ENCODE measurements at places on chromosomes 5 and 9. TPM values are rescaled to one million over a fixed set of nuclear protein-coding genes. Genes with fewer than 3 reads are reported as not detected.

- no peak for DNase-seq
Measured at GRCh38 chr5:170334626-170335025, 37.0 kb upstream of the LCP2 start.

DNA sequence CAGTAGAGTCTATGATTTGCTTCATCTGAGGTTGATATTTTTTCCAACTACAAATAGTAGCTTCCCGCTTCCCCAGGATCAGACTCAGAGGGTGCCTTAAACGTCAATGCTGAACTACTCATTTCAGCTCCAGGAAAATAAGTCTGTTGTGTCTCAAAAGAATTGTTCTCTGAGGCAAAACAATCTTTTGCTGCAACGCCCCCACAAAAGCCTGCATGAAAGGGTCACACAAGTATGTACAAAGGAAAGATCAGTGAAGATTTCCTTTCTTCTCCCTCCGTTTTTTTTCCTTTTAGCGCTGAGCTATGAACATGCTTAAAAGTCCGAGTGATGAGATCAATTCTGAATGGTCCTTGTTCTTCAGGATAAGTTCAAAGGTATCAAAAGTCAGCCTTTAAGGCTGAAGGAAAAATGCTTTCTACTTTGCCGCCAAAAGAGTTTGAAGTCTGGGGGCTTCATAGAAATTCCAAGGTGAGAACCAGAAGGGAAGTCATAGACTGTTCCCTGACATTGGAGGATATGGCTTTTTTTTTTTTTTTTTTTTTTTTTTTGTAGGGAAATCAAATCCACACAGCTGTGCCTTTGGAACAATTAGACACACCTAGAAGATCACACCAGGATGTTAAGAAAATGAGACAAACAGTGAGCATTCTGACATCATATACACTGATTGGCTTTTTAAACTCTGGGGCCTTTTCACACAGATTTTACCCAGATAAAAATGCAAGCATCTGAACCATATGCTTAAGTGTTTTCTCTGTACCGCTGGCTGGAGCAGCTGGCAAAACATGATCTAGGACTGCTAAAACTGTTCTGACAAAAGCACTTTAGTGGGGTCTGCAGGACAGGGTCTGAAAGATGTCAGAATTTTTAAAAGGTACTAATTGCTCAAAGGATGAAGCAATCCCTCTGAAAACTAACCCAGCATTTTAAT lies 329.3 kb downstream of the ENC1 start:
- no peak for DNase-seq

DNA sequence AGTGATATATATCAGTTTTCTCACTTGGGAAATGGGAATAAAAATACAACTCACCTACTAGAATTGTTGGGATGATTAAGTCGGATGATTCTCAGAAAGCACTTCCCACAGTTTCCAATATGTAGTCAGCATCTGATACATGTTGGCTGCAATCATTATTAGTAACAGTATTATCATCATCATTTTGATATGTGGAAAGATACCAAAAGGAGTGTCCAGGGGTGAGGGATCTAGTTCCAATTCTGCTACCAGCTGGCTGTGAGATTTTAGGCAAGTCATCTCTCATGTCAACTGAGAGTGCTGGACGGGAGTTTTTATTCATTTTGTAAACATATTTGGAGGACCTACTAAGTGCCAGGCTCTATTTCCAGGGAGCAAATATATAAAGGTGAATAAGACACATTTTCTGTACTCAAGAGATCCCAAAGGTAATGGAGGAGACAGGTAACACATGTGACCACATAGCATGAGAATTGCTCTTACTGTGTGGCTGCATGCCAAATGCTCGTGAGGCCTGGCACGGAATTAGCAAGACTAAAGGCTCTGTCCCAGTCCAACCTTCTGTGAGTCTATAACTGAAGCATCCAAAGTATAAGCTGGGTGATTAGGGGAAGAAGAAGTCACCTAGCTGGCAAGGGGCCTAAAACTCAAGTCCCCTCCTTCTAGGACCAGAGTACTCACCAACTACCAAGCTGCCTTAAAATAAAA lies 83.0 kb downstream of the GRIA1 start:
- no peak for DNase-seq

PCDHAC2 gene
- 0.57 TPM for total RNA-seq

DNA sequence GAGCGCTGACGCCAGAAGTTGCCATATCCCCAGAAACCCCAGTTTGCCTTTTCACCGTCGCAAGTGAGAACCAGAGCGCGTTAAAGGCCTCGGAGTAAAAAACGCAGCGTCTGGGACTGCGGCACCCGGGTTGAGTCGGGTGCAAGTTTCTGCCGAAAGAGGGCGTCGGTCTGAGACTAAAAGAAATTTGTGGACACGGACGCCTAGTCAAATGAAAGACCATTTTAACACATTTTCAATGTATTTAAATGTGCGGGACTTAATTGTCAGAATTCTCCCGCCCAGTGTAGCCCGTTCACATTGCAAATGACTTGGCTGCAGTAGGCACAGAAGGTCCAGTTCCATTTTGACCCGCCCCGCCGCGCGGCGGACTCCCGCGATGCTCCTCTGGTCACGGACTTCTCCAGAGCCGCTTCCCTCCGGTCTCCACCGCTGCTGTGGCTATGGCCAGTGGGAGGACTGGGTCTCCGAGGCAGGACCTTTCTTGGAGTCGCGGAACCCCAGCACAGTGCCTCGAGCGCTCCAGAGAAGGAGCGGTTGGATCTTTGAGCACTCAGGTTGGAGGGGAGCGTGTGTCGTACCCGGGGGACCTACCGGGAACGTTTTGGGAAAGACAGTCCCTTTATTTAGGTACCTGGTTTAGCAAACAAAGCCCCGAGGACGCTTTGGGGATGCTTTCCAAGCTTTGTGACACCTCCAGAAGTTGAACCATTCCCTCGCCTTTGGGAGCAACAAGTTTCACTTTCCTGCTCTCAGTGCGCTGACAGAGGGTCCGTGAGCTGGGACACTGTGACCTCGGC lies 1.2 kb upstream of the NPR3 start:
- peak; percentile 88 for DNase-seq

DNA sequence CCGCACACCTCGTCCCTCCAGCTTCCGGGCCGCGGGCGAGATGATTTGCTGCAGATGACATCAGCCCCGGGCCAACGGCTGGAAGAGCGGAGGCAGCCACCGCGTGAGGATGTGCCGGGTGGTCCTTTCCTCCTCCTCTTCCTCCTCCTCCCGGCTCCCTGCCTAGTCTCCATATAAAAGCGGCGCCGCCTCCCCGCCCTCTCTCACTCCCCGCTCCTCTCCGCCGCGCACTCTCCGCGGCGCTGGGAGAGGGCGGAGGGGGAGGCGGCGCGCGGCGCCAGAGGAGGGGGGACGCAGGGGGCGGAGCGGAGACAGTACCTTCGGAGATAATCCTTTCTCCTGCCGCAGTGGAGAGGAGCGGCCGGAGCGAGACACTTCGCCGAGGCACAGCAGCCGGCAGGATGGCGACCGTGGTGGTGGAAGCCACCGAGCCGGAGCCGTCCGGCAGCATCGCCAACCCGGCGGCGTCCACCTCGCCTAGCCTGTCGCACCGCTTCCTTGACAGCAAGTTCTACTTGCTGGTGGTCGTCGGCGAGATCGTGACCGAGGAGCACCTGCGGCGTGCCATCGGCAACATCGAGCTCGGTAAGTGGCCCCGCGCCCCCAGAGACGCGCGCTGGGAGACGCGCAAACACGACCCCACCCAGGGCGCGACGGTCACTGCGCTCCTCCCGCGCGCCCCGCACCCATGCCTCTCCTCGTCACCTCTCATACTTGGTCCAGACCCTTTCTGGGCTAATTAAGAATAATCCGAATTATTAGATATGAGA lies at the start of gene MAP1B:
MAP1B (plus strand) TSS at position 345 of the 770 bp plus-strand sequence; CDS start at position 402, 57 bp downstream.
- DNase-seq: peak; percentile 88

GRCh38 chr9:93910598-93910997 lies 44.6 kb downstream of the BARX1 start:
- no peak for DNase-seq

GRCh38 chr5:95935553-95936100 lies 26.0 kb downstream of the ELL2 start:
- DNase-seq: no peak

GRCh38 chr9:121169094-121169601 lies 32.5 kb downstream of the RAB14 start:
- DNase-seq: peak; percentile 53

TAL2 gene
- not detected for total RNA-seq

DNA sequence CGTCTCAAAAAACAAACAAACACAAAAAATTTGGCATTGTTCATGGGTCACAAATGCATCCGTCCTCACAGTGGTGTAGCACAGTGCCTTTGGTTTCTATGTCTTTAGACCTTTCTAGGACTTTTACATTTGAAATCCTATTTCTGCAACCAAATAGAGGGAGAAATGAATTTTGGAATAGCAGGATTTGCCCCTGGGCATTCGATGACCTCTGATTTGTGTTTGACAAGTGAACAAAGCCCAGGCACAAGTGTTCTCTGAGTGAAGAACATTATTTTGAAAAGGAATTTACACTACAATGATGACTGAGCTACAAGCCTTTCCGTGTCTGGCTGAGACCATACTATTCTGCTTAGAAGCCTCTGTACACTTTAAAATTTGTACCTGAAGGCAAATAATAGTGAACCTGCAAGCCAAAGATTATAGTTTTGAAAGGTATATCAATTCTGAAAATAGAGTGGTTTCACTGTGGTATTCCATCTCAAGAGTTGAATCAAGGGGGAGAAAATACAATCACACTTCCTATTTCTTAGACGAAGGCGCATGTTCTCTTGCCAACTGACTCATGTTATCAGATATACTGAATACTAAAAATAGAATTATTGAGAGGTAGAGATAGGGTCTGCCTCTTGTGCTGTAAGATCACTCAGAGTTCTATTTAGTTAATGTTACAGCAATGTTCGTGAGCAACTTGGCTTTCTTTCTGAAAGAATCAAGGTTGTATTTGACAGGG lies 297.6 kb downstream of the KDM4C start:
- DNase-seq: no peak

DNA sequence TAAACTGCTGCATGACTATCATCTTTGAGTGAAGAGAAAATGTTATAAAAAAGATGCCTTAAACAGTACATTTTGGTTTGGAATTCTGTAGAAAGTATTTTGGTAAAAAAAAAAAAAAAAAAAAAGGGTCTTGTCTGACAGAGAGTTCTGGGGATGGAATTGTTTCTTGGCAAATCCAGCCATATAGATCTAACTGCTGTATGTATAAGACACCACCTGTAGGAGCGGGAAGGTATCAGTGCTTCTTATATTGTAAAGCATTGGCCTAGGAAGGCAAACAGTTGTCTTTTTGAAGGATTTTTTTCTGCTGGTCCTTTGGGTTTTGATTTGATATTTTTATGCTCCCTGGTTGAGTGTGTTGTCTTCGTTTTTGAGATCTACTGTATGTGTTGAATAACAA lies 2.8 kb downstream of the PURA start:
- DNase-seq: no peak

SECISBP2 gene
- 16.2 TPM for total RNA-seq

NR2F1-AS1 gene
- 13.2 TPM for total RNA-seq

GRCh38 chr5:32018476-32019436 lies 155.4 kb downstream of the GOLPH3 start:
- no peak for DNase-seq

GABRG2 gene
- not detected for total RNA-seq

LRRC19 gene
- total RNA-seq: not detected

GRCh38 chr9:85425153-85425611 lies 316.6 kb downstream of the AGTPBP1 start:
- peak; percentile 73 for DNase-seq

GRCh38 chr9:114709636-114710035 lies 27.6 kb upstream of the TEX48 start:
- no peak for DNase-seq

DNA sequence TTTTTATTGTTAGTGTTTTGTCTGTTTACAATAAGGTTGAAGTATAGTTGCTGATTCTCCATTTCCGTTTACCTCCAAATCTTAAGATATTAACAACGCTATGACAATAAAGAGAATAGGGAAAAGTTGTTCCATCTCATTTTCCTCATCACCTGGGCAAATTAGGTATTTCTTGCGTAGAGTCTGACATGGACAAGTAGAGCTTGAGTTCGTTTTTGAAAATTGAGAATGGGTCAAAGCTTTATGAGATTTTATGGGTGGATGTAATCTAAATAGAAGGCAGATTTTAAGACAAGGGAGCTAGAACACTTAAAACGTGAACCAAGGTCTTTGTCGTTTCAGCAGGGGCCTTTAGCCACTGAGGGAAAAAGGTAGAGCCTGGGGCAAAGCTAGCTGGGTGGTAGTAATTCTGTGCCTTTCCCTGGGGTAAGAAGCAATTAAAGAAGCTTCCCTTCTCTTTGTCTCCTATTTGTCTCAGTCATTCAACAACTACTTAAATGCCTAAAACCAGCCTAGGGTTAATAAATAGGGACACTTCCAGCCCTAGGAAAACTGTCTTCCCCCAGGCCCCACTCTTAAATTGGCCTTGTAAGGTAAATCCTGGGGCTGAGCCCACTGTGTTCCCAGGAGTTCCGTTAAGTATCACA lies 551 bp upstream of the CAAP1 start:
- no peak for DNase-seq

DNA sequence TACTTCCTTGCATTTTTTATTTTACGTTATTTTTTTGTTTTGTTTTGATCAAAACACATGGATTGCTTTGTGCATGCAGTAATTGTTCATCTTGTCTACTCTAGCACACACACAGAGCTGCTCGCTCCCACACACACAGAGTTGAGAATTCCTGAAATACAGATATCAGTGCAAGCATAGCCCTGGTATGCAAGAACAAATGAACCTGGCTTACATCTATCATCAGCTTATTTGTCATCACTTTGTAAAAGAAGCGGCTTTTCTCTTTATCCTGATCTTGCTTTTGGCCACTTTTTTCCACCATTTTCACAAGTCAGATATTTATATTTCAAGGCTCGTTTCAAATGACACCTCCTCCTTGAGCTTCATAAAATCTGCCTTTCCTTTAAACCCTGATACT lies 1435.7 kb downstream of the MAT2B start:
- DNase-seq: no peak

FAM221B gene
- total RNA-seq: not detected

CCDC171 gene
- total RNA-seq: 3.2 TPM

DNA sequence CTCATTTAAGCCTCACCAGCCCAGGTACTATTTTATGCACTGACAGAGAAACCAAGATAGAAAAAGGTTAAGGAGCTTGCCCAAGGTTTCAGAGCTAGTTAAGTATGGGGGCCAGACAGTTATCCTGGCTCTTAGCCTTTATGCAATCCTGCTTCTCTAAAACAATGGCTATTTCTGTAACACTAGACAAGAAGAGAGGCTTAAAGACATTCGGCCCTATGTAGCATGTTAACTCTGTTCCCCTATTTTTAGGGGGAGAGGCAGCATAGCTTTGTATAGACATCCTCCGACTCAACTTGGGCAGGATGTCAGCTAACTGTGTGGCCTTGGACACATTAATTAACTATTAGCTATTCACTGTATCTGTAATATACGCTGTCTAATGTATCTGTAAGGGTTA lies 54.6 kb downstream of the LHFPL2 start:
- no peak for DNase-seq

CXCL14 gene
- total RNA-seq: 0.85 TPM

DYNC2I2 gene
- 20.1 TPM for total RNA-seq

BRD3 gene
- total RNA-seq: 32.7 TPM

GRCh38 chr9:121271368-121272341 lies 3.7 kb downstream of the GSN start:
- peak; percentile 84 for DNase-seq
